ENCODE measurements at places on chromosomes 3 and 15.

DNA sequence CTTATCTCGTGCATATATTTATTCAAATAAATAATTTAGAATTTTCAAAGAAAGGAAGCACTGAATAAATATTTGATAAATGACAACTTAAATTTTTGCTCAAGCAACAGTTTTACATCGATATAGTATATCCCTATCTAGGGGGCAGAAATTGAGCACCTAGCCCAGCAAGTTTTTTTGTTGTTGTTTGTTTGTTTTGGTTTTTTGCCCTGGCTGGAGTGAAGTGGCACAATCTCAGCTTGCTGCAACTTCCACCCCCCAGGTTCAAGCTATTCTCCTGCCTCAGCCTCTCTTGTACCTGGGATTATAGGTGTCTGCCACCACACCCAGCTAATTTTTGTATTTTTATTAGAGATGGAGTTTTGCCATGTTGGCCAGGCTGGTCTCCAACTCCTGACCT is 42.4 kb downstream of the OIP5 start:
- no peak for DNase-seq

DNA sequence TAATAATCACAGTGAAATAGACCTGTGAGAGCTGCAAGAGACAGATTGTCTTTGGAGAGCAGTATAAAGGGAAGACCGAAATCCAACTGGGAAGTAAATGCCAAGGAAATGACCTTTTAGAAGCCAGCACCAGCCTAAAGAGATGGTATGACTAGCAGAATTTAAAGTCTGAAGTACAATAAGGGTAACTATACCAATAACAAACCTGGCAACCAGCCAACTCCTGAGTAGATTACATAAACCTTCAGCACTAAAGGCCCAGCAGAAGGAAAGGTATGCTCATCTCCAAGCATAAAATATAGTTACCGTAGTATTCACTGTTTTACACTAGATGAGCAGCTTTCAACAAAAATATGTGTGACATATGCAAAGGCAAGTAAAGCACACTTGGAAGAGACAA is 155.1 kb upstream of the SATB1 start:
- no peak for DNase-seq

DNA sequence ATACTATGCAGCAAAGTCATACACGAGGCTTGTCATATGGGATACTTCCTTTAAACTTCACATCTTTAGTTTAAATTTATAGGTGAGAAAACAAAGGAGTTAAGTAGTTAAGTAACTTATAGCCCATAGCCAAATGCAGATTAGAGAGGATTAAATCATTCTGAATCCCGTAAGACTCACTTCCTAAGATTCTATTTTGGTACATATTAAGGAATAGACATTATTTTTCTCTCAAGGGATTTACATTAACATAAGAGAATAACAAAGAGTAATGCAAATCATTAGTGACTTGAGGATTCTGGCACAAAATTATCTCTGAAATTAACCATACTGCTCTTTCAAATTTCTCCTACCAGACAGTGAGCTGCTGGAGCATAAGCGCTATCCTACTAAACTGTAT is 747.4 kb upstream of the ARPP21 start:
- peak; percentile 28 for DNase-seq

GRCh38 chr3:16060358-16060852 is 114.1 kb upstream of the GALNT15 start:
- no peak for DNase-seq

GRCh38 chr3:178560759-178561158 is 24.5 kb downstream of the KCNMB2 start:
- no peak for DNase-seq

- DNase-seq: no peak
These were observed 14.2 kb upstream of the GATM start for GRCh38 chr15:45392584-45392855.

DNA sequence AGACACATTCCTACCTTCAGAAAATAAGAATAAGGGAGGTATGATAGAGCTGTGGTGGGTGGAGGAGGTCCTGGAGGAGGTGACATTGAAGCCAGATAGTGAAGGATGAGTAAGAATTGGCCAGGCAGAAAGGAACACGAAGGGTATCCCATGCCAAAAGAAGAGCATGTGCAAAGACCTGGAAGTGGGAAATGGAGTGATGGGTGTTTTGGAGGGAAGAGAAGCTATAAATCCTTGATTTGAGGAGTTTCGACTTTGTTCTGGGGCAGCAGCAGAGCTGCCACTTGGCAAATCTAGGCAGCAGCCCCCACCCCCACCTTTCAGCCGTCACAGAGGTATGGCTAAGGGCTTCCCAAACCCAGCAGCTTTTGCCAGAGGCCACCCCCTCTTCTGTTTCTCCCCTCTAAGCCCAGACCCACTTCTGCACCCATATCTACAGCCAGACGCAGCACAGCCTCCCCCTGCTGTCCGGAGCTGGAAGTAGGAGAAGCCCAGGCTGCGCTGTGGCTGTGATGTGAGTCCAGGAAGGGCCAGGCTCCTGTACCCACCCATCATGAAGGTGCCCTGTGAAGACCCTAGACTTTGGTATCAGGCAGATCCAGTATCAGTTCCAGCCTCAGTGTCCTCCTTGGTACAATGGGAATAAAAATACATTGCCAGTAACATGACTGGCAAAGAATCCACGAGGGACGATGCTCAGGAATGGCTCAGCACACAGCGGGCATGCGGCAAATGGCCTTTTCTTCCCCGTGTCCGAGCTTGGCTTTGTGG is 188.7 kb upstream of the LINGO1 start:
- peak; percentile 86 for DNase-seq

Data from D341Med (cell line).